ENCODE measurements at places on chromosomes 1 and 21. TPM values are rescaled to one million over a fixed set of nuclear protein-coding genes. Genes with fewer than 3 reads are reported as not detected.

Gene ADGRL4
- not detected for total RNA-seq

Gene SLFNL1
- 0.05 TPM for total RNA-seq

Gene KANK4
- total RNA-seq = not detected

Gene FAM229A
- 0.74 TPM for total RNA-seq

Gene UBE2U
- not detected for total RNA-seq

Gene NRAS
- total RNA-seq = 70.4 TPM

Gene B4GALT2
- total RNA-seq = 43.5 TPM

Gene MMEL1
- total RNA-seq = not detected

Gene ACBD6
- 46.0 TPM for total RNA-seq

Gene NR1I3
- not detected for total RNA-seq

Gene CASQ2
- 0.42 TPM for total RNA-seq

Gene CAMTA1
- 52.5 TPM for total RNA-seq

Gene RRP1
- 25.7 TPM for total RNA-seq

Gene RGS18
- total RNA-seq = not detected

Measured in SK-MEL-5 (cell line).